ENCODE measurements at places on chromosomes 13 and 19. TPM values are rescaled to one million over a fixed set of nuclear protein-coding genes. Genes with fewer than 3 reads are reported as not detected.

The LAIR1 gene
- not detected for total RNA-seq

The NOVA2 gene
- total RNA-seq = not detected

The ZNF415 gene
- 2.3 TPM for total RNA-seq

The DAND5 gene
- not detected for total RNA-seq

The KDM4B gene
- 19.8 TPM for total RNA-seq

The CD177 gene
- total RNA-seq = 0.14 TPM

The NBEA gene
- 0.35 TPM for total RNA-seq

The ZNF304 gene
- total RNA-seq = 3.7 TPM

Data from airway epithelial cell (primary cell).